ENCODE measurements at places on chromosomes 5 and 9. TPM values are rescaled to one million over a fixed set of nuclear protein-coding genes. Genes with fewer than 3 reads are reported as not detected.

The FOXD4 gene
- 0.12 TPM for total RNA-seq

The ZNF354B gene
- total RNA-seq, result 6.7 TPM

The PNPLA7 gene
- total RNA-seq, result 3.3 TPM

The GDA gene
- total RNA-seq, result not detected

The CCDC183 gene
- total RNA-seq, result 0.39 TPM

The PTTG1 gene
- 13.2 TPM for total RNA-seq

The CTXN3 gene
- not detected for total RNA-seq

The CCDC171 gene
- total RNA-seq, result 1.7 TPM

The GOLM1 gene
- 68.9 TPM for total RNA-seq

The PLPPR1 gene
- total RNA-seq, result not detected

The C5orf63 gene
- total RNA-seq, result 2.6 TPM

The ARID3C gene
- total RNA-seq, result 0.34 TPM

The PFN3 gene
- not detected for total RNA-seq

The HAVCR2 gene
- total RNA-seq, result 0.39 TPM

The CDC20B gene
- not detected for total RNA-seq

The BARHL1 gene
- total RNA-seq, result not detected

The APBA1 gene
- total RNA-seq, result 2.4 TPM

The SLC4A9 gene
- not detected for total RNA-seq

The SEMA4D gene
- total RNA-seq, result 0.10 TPM

The PCDHB13 gene
- total RNA-seq, result 1.4 TPM

The TAF1L gene
- not detected for total RNA-seq

The SNX2 gene
- 54.8 TPM for total RNA-seq

The ADAMTS6 gene
- 1.7 TPM for total RNA-seq

The FAM81B gene
- not detected for total RNA-seq

The PRUNE2 gene
- 12.7 TPM for total RNA-seq

The CDH6 gene
- total RNA-seq, result 1.5 TPM

The IFNA13 gene
- not detected for total RNA-seq

The SPATA9 gene
- not detected for total RNA-seq

The KIF12 gene
- not detected for total RNA-seq

The SCGB3A2 gene
- total RNA-seq, result not detected

The TNPO1 gene
- total RNA-seq, result 98.4 TPM

The MVB12B gene
- total RNA-seq, result 2.3 TPM

The IFNK gene
- total RNA-seq, result not detected

The LMX1B gene
- total RNA-seq, result 0.25 TPM

The PLAC8L1 gene
- total RNA-seq, result not detected

The PRELID2 gene
- 0.87 TPM for total RNA-seq

The FGFR4 gene
- total RNA-seq, result 17.4 TPM

The NTRK2 gene
- 1.2 TPM for total RNA-seq

The LEAP2 gene
- total RNA-seq, result 0.37 TPM

The LCN10 gene
- total RNA-seq, result not detected

The OR1J2 gene
- total RNA-seq, result not detected

Data from cardiac ventricle fibroblast (primary cell).